ENCODE measurements at places on chromosomes 12 and 14.

GRCh38 chr12:95836630-95837239 lies 22.0 kb upstream of the SNRPF start:
- H3K27me3 ChIP-seq: peaks cover 16% of the 10 kb centered on the region
- no peak overlapping the region for H3K27ac ChIP-seq
- H3K4me3 ChIP-seq: no peak overlapping the region
- peaks cover 5% of the 10 kb centered on the region for H3K4me1 ChIP-seq

DNA sequence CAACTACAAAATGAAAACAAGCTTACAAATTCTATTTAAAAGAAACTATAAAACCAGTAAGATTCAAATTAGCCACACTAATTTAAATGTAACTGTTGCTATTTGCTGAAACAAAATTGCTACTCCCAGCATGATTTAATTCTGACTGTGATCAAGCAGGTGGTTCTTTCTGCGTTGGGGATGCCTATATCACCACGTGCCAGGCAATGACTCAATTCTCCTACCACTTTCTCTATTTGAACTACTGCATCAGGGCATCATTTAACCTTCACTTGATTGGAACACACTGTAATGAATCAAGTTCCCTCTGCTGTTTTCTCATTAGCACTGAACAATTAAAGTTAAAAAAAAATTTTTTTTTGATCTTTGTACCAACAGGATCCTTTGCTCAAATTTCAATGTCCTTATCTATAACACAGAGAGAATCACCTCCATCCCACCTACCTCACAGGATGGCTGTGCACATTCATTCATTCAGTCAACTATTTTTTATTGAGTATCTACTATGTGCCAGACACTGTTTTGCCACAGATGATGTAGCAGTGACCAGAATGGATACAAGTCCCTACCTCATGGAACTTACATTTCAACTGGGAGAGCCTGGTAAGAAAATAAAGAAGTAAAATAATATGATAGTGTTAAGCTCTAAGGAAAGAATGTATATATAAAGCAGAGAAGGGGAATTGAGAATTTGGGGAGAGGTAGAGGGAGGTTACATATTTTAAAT lies 8.0 kb upstream of the ACTN1 start:
- H3K4me3 ChIP-seq: no peak overlapping the region
- no peak for DNase-seq
- no peaks in the 10 kb centered on the region for H3K36me3 ChIP-seq
- peaks cover 20% of the 10 kb centered on the region for H3K4me1 ChIP-seq

DNA sequence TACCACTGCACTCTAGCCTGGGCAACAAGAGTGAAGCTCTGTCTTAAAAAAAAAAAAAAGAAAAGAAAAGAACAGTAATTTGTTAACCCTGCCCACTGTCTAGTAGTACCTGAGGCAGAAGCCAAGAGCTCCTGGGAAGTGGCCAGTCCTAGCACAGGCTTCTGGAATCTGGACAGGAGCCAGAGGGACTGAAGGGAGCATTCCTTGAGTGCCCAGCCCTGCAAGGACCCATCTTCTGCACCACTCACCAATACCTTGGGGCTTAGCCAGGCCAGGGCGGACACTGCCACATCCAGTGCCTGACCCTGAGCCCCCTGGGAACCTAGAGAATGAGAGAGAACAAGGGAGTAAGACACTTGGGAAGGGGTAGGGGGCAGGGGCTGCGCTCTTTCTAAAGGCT lies 33.7 kb downstream of the PARP2 start:
- no peak for DNase-seq
- no peaks in the 10 kb centered on the region for H3K27me3 ChIP-seq
- H3K36me3 ChIP-seq: peaks cover 61% of the 10 kb centered on the region
- H3K4me1 ChIP-seq: no peaks in the 10 kb centered on the region
- no peak overlapping the region for H3K4me3 ChIP-seq

DNA sequence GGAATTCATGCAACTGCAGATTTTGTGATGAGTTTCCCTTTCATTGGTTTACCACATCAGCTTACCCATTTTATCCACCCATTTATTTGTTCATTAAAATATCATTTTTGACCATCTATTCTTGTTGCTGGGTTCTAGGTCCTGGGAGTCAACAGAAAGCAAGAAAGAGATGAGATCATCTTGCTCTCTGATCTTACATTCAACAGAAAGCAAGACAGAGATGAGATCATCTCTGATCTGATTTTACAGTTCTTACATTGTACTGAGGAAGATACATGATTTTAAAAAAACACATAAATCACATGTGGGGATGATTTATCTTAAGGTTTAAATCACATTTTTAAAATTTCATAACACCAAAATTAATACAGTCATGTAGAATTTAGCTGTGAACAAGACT lies 2.3 kb downstream of the TAS2R46 start:
- H3K27me3 ChIP-seq: no peaks in the 10 kb centered on the region
- no peak overlapping the region for H3K4me3 ChIP-seq
- no peak overlapping the region for H3K27ac ChIP-seq
- no peak for DNase-seq
- H3K4me1 ChIP-seq: peaks cover 3% of the 10 kb centered on the region

GRCh38 chr14:104813286-104813685 lies 12.4 kb downstream of the ZBTB42 start:
- H3K27me3 ChIP-seq: no peaks in the 10 kb centered on the region
- H3K27ac ChIP-seq: no peak overlapping the region
- no peak overlapping the region for H3K4me3 ChIP-seq
- peaks cover 2% of the 10 kb centered on the region for H3K36me3 ChIP-seq

Measured in chondrocyte (in vitro differentiated cells).